ENCODE measurements at places on chromosomes 2 and 18.

- no peak for DNase-seq
Measured at GRCh38 chr18:76687304-76687962, 134.9 kb upstream of the ZNF236 start.

GRCh38 chr2:226678422-226678821 lies 121.2 kb downstream of the IRS1 start:
- DNase-seq: no peak

GRCh38 chr2:119366161-119366648 lies 429 bp downstream of the C2orf76 start:
- DNase-seq: peak; percentile 14

GRCh38 chr2:36335597-36335996 lies 20.0 kb upstream of the CRIM1 start:
- DNase-seq: no peak

DNA sequence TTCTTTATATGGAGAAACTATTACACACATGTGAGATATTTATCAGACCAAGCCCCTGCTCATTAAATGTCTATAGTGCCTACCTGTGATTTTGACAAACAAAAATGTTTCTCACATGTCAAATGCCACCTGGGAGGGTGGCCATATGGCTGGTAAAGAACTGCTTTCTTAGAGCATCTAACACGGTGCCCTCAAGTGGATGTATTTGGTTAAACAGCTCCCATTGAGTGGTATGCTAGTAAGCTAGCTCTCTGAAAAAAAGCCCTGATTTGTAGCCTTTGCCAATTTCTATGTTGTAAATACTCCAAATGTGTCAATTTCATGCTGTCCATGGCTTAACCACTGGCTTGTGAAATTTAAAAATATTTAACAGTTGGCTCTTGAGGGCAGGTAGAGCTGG lies 94.6 kb downstream of the PMAIP1 start:
- no peak for DNase-seq

DNA sequence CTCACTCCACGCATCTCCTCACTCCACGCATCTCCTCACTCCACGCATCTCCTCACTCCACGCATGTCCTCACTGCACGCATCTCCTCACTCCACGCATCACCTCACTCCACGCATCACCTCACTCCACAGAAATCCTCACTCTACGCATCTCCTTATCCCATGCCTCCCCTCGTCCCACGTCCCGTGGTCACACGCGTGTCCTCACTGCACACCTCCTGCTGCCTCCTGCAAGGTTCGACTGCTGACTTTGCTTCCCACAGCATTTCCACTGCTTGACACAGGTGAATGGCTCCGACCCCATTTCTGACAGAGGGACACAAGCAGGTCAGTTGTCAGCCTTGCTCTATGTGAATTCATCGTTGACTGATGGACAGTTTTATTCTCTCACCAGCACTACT lies 103.0 kb downstream of the USP40 start:
- no peak for DNase-seq

- no peak for DNase-seq
Measured at GRCh38 chr2:191148791-191149190, 2.0 kb downstream of the STAT4 start.

- DNase-seq: no peak
Measured at GRCh38 chr18:52288403-52289004, 51.5 kb upstream of the DCC start.

GRCh38 chr18:51184091-51184457 lies 13.4 kb downstream of the MEX3C start:
- DNase-seq: no peak

GRCh38 chr18:55245211-55245614 lies 286.0 kb upstream of the CCDC68 start:
- DNase-seq: no peak

- DNase-seq: no peak
Measured at GRCh38 chr2:199756211-199756610, 94.8 kb downstream of the FTCDNL1 start.

- peak; percentile 47 for DNase-seq
Measured at GRCh38 chr2:113390124-113390849, 47.2 kb upstream of the ZNG1B start.

- no peak for DNase-seq
Measured at GRCh38 chr18:51194604-51195003, 2.9 kb downstream of the MEX3C start.

DNA sequence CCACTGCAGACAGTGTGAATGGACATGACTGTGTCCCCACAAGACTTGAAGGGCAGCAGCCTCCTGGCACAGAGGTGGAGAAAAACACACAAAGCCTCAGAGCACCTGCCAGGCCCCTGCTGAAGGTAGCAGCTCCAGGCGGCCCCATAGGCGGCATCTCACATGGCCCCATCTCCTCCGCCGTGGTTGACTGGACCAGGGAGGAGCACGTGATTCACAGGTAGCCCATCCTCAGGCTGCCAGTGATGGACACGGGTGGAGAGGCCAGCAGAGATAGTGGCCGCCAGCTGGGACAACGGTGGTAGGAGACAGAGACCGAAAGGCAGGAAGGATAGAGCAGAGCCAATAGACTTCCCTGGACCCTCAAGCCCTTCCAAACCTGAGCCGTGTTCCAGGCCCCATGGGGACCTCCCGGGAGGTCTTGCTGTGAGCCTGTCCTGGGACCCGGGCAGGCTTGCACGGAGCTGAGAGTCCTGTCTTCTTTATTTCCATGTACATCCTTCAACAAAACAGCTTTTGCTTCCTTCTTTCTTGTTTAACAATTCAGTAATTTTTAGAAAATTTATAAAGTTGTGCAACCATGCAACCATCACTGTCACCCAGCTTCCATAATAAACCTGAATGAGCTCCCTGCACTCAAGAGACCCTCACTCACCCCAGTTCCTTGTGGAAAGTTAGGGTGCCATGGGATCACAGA lies 26.9 kb downstream of the GPR55 start:
- DNase-seq: no peak

- DNase-seq: no peak
Measured at GRCh38 chr2:6864923-6865345, 773 bp downstream of the CMPK2 start.

GRCh38 chr2:189783451-189783926 lies 650 bp downstream of the ORMDL1 start:
- DNase-seq: peak; percentile 31
